ENCODE measurements at places on chromosomes 11 and 22.

GRCh38 chr11:66479394-66480116 lies 679 bp upstream of the DPP3 start:
- DNase-seq = no peak

DNA sequence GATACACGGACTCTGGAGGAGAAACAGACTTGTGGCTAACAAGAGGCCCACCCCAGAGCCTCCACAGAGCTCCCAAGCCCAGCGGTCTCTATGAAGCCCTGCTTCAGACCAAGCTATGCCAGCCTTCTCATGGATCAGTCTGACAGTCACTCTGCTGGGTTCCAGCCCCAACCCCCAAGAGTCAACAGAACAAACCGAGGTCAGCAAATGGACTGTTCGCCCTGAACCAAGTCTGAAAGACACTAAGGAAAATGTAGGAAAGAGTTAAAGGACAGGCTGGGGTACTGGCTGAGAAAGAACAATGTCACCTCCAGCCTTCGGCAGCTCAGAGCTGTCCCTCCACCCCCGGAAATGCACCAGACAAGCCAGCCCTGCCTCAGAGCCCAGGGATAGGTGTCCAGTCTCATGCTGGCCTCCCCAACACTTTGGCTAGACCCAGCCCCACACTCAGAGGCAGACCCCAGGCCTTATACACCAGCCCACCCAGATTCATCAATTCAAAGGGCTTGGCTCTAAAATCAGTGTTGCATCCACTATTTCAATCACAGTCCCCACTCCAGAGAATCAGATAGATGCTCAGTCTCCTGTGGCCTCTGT lies 3.8 kb downstream of the ARFGAP2 start:
- no peak for DNase-seq

DNA sequence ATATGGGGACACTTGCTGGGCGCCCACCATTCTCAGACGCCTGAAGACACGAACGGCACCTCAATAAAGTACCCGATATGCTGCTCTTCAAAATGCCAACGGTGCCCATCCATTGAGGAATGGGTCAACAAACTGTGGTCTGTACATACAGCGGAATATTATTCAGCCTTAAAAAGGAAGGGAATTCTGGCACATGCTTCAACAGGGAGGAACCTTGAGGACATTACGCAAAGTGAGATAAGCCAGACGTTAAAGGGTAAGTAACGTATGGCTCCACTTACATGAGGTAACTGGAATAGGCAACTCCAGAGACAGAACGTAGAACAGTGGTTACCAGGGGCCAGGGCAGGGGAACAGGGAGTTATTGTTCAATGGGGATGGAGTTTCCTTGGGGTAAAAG lies 28.0 kb downstream of the PRDM10 start:
- no peak for DNase-seq

DNA sequence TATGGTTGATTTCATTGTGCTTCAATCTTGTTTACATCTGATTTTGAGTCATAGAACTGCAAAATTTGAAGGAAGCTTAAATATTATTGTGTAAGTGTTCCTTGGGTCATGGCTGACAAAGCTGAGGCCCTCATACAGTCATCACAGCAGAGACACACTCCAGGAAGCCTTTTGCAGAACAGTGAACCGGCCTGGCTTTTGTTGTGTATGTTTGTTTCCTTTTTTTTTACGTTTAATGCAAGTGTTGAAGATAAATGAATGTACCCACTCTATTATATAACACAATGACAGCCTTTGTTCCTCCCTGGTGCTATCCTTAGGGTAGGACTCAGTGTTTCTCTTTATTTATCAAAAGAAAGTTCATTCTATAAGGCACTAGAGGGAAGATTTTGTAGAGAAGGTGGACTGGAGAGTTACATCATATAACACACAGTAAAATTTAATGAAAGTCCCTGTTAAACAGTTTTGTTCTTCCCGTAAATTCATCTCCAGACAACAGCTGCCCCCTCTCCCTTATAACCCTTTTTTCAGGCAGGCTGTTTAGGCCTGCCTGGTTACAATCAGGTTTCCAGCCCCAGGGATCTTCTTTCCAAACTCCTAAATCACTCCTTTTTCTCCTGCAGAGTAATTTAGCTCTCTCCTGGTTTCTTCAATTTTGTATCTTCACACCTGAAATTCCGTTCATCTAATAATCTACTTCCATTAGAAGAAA lies 34.3 kb upstream of the CSTF3 start:
- no peak for DNase-seq

- no peak for DNase-seq
Measured at GRCh38 chr22:45199723-45200122, 36.0 kb downstream of the NUP50 start.

DNA sequence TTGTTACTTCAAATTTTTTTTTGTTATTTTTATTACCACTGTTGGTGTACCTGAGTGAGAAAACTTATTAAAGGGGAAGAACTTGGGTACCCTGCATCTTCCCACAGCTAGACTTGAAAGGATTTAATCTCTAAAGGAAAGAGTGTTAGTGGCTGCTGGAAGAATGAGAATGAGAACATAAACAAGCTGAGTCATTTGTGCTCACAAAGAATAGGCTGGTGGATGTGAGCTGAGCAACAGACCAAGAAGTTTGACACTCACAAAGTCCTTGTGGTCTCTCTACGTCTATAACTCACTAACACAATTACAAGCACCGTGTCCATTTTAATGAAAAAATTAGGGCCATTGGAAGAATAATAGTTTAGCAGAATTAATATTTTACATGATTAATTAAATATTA lies 217.6 kb upstream of the ANO5 start:
- DNase-seq = no peak

- no peak for DNase-seq
Measured at GRCh38 chr11:130649801-130650200, 201.4 kb downstream of the ADAMTS15 start.

DNA sequence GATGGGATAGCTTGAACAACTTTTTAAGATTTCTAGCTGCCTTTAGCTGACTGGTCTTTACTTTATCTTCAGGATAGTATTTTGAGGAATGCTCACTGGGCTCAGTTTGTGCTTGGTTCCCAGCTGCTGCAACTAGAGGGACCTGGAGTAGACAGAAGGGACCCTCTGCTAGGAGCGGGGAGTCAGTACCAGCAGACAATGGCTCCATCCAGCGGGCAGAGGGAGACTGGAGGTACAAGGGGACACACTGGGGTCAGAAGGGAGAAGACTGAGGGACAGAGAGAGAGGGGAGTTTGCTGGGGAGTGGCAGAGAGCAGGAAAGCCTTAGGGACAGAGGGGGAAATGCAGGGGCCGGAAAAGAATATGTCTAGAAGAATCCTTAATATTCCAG lies 22.0 kb upstream of the ACER3 start:
- DNase-seq = no peak

GRCh38 chr11:66950112-66950535 lies 8.1 kb downstream of the PC start:
- no peak for DNase-seq

DNA sequence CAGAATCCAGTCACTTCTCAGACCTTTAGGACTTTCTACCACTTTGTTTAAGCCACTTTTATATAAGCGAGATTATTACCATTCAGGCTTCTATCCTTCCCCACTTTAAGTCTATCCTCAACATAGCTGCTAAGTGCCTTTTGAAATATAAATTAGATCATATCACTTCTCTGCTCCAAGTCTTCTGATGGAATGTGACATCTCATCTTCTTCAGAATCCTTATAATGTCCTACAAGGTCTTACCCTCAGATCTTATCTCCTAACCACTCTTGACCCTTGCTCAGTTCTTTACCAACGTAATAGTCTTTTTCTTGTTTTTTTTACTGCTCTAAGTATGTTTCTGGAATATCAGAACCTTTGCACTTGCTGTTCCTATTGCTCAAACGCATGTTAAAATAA lies 188.7 kb downstream of the DYNC2H1 start:
- DNase-seq = no peak

GRCh38 chr22:35174401-35175038 lies 82.8 kb upstream of the HMGXB4 start:
- DNase-seq = no peak

- no peak for DNase-seq
Measured at GRCh38 chr22:30970356-30970746, 1.3 kb downstream of the TUG1 start.

GRCh38 chr22:27262361-27262760 lies 539.2 kb downstream of the MN1 start:
- DNase-seq = no peak

- DNase-seq = no peak
Measured at GRCh38 chr11:10651656-10652361, 41.7 kb downstream of the IRAG1 start.

DNA sequence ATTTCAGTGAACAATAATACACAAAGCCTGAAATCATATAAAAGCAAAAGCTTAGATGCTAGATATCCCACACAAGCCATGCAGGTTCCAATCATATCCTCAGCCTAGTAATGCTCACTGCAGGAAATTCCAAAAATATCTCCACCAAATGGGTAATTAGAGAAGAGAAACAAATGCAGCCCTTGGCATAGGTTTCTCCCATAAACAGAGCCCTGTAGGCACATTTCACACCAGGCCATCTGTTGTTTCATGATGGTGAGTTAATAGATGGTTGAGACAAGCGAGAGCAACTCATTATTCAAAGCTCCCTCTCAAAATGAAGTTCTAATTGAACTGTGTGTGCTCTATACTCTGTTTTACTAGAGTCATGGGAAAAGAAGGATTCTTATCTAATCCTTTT lies 154.6 kb upstream of the TRPC6 start:
- no peak for DNase-seq

- no peak for DNase-seq
Measured at GRCh38 chr11:7672276-7672959, 882 bp downstream of the CYB5R2 start.

GRCh38 chr11:31414338-31414737 lies 44.7 kb downstream of the DNAJC24 start:
- DNase-seq = no peak

GRCh38 chr11:44426958-44427357 lies 117.0 kb upstream of the ALX4 start:
- DNase-seq = no peak

DNA sequence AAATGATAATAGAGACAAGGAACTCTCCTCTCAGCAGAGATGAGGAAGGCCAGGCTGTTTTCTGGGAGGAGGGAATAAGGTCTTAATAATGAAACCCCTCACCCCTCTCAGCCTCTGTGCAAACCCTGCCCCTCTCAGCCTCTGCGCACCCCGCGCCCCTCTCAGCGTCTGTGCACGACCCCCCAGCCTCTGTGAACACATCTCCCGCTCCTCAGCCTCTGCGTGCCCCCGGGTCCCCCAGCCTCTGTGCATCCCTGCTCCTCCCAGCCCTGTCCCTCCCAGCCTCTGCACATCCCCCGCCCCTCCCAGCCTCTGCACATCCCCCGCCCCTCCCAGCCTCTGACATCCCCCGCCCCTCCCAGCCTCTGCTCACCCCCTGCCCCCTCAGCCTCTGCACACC lies 837.8 kb downstream of the TBC1D22A start:
- no peak for DNase-seq

DNA sequence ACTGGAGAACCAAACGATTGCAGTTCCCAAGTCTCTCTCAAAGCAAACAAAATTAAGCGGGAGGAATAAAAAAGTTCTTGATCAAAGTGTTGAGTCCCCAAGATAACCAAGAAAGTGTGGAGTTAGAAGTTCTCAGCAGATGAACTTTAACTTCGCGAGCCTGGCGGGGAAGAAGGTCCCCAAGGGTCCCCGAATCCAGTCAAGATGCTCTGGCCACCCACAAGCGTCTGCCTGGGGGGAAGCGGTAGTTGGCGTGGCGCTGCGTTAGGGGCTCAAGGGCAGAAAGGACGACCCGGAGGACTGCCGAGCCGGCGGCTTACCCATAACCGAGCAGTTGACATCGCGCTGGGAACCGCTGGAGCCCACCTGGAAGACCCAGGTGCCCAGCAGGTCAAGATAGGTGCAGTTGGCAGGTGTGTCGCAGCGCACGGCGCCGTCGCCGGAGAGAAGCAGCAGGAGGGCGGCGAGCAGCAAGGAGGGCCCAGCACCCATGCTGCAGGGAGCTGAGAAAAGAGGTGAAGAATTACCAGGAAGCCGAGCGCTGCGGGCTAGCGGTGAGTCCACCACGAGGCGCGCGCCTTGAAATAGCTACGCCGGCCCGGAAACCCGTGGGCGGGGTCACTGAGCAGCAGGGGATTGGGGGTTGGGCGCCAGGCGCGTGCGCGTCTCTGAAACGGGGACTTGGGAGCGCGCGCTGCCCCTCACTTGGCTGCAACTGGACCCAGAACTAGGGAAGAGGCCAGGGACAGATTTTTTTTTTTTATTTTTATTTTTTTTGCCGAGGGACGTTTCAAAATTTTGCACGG lies at the start of gene CTSC:
CTSC (minus strand) TSS at position 556 of the 806 bp plus-strand sequence; CDS start at position 492, 64 bp downstream.
- peak; percentile 53 for DNase-seq

DNA sequence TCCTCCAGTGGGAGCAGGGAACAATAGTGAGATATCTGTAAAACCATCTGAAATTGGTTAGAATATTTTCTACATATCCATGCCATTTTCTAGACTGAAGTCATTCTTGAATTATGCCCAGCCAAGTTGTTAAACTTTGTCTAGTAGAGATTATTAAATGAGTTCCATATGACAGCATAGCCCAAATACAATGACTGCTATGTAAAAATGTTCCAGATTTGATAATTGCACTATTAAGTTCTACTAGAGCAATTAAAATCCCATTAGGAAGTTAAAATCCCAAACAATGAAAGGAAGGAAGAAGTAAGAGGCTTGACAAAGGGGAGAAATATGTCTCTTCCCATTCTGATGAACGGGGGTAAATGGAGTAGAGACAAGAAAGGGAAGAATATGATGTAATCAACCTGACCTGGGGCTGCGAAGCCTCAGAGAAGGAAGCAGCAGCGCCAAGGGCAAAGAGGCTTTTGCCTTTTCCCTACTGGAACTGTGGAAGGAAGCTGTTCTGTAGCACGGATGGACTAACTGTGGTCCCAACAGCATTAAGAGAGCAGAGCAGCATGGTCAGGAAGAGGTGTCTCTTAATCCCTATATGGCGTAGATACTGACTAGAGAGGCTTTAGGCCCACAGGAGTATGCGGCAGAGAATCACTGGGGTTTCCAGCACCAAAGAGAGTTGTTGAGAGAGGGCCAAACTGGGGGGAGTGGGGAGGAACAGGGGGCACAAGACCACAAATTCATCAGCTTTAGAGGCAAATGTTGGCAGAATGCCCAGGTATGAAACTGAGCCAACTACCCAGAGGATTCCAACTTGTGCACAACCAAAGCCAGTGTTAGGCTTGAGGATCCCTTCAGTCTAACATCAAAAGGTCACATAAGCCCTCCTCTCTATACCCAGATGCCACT lies 26.7 kb downstream of the RRP8 start:
- peak; percentile 55 for DNase-seq

DNA sequence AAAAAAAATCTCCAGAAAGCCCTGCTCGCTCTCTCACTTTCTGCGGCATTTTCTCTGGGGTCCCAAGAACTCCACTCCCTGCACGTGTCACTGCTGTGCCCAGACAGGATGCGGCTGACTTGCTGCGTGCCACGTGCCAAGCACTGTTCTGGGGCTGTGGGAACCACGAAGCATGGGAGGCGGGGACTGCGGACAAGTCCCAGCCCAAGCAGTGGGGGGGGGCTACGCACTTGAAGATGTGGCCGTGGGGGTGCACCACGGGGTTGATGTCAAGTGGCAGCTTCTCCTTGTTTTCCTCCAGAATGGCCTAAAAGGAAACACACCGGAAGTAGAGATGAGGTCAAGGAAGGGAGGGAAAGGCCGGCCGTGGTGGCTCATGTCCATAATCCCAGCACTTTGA lies 10.8 kb downstream of the TTLL12 start:
- no peak for DNase-seq
